Stomach (tissue), 19 donors: ENCODE measurements at places on chromosomes 3 and 15.

- no peak for DNase-seq
These were observed 266.6 kb upstream of the TPM1 start for GRCh38 chr15:62775932-62776331.

- DNase-seq = no peak
These were observed 75.6 kb downstream of the APBA2 start for GRCh38 chr15:28961391-28961790.

DNA sequence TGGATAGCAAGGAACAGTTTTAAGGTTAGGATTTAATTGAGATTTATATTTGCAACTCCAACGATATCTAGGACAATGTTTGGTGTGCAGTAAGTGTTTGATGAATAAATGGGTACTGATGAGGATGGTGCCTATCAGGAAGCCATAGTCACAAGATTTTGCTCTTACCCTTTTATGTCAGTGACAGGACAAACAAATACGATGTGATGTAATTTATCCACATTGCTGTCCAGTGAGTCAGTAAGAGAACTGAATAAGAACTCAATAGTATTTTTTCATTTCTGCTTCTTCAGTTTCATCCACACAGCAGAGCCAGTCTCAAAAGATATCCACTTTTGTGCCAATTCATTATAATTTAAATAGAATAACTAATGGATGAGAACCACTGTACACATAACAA is 18.5 kb downstream of the C3orf85 start:
- no peak for DNase-seq

DNA sequence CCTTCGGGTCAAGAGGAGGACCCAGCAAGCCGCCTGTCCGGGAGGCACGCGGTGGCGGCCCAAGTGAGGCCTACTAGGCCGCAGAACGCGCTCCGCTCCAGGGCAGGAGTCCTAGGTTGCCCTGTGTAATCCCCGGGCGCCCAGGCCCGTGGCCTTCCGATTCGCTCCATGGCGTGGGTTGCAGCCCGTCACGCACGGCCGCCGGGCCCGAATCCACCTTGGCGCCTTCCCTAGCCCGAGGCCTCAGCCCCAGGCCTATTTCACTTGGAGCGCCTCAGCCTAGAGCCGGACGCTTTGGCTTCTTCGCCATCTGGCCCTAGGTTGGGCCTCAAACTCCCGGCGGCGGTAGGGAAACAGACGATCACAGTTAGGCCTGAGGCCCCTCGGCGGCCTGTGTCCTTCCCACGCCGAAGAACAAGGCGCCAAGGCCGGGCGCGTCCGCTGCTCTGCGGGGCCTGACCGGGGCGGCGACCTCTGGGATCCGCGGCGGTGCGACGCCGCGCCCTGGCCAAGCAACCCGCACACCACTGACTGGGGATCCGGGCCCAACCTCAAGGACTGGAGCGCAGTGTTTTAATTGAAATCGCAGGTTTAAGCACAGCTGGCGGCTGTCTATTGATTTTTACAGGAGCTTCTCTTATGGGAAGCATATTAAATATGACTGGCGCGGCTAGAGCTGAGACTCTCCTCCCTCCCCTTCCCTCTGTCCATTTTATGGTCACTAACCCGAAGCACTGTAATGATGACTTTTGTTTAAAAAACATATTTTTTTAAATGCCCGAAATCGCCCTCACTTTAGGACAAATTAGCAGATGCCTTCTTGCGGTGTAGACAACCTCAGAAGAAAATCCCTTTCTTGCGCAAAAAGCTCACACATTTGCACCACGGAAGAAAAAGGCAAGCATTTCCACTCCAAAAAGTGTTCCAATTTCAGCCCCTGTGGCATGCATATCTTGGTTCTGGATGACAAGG is 3.8 kb upstream of the FEZF2 start:
- DNase-seq = no peak

DNA sequence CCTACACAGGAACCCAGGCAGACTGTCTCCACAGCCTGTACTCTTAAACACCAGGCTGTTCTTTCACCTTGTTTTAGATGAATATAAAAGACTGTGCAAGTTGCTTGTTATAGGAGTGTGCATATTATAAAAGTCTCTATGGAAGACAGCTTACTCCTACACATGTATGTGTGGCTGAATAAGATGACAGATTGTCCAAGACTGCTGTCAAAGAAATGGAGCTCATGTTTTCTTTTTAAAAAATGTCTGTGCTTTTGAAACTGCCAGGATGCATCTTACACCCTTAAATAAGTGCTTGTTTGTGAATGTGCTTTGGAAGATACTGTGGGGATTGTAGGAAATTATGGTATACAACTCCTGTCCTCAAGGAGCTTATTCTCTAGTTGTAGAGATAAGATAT is 237.4 kb downstream of the BBX start:
- no peak for DNase-seq

- DNase-seq = no peak
These were observed 311.1 kb downstream of the VPS13C start for GRCh38 chr15:61749169-61749568.
